Body of pancreas (tissue), 4 donors: ENCODE measurements at places on chromosomes 3 and 15. TPM values are rescaled to one million over a fixed set of nuclear protein-coding genes. Genes with fewer than 3 reads are reported as not detected.
A peak's percentile ranks its signal among the peaks of the same experiment; 100 is the strongest.

- H3K36me3 ChIP-seq: peaks cover 23% of the 10 kb centered on the region
- no peaks in the 10 kb centered on the region for H3K27me3 ChIP-seq
- DNase-seq: no peak
- H3K27ac ChIP-seq: no peak overlapping the region
- no peak overlapping the region for H3K4me3 ChIP-seq
- H3K4me1 ChIP-seq: peaks cover 30% of the 10 kb centered on the region
These were observed 63.4 kb downstream of the RGMA start for GRCh38 chr15:93025625-93025982.

GRCh38 chr3:129317014-129317771 is 38.5 kb downstream of the HMCES start:
- peak overlapping the region; percentile 74 for H3K27ac ChIP-seq
- no peaks in the 10 kb centered on the region for H3K36me3 ChIP-seq
- peak overlapping the region; percentile 82 for H3K4me3 ChIP-seq
- H3K4me1 ChIP-seq: peaks cover 28% of the 10 kb centered on the region

ZNF80 gene
- not detected for total RNA-seq

ACOX2 gene
- total RNA-seq: 5.9 TPM

GRCh38 chr15:30042556-30042955 is 40.2 kb upstream of the GOLGA8J start:
- H3K4me3 ChIP-seq: no peak overlapping the region
- peaks cover 13% of the 10 kb centered on the region for H3K4me1 ChIP-seq
- H3K27me3 ChIP-seq: no peaks in the 10 kb centered on the region
- H3K36me3 ChIP-seq: no peaks in the 10 kb centered on the region
- H3K27ac ChIP-seq: no peak overlapping the region

- DNase-seq: no peak
- H3K27ac ChIP-seq: no peak overlapping the region
- no peaks in the 10 kb centered on the region for H3K36me3 ChIP-seq
These were observed 12.7 kb downstream of the LCMT2 start for GRCh38 chr15:43317566-43318184.

ATP13A4 gene
- 7.9 TPM for total RNA-seq

TTLL13 gene
- not detected for total RNA-seq

THRB gene
- total RNA-seq: 6.7 TPM

DNA sequence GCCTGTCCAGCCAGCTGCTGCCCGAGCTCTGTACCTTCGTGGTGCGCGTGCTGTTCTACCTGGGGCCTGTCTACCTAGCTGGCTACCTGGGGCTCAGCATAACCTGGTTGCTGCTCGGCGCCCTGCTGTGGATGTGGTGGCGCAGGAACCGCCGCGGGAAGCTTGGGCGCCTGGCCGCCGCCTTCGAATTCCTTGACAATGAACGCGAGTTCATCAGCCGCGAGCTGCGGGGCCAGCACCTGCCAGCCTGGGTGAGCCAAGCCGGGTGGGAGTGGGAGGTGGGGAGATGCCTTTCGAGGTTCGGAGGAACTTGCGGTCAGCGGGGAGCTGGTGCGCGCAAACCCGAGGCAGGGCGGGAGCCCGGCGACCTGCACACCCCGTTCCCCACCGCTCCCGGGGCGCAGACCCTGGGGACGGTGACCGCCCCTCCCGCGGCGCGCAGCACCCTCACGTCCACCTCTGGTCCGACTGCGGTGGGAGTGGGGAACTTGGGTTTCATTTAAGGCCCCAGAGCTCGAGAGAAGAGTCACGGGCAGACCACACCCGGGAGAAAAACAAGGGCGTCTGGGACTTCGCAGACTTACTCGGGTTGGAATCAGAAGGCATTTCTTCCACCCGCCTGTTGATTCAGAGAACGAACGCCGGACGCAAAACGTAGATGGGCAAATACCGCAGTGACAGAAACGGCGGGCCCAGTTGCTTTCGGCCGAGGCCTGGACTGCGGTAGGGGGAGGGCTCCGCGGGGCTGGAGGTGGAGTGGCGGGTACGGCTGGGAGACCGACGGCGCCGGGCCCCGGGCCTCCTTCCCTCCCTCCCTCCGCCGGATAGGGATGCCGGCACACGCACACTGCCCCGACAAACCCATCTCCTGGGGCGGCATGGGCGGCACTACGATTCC is 708 bp downstream of the ESYT3 start:
- no peaks in the 10 kb centered on the region for H3K27me3 ChIP-seq
- peaks cover 22% of the 10 kb centered on the region for H3K4me1 ChIP-seq
- H3K36me3 ChIP-seq: no peaks in the 10 kb centered on the region
- H3K27ac ChIP-seq: no peak overlapping the region
- peak; percentile 30 for DNase-seq

CHRNA3 gene
- 0.52 TPM for total RNA-seq

DNA sequence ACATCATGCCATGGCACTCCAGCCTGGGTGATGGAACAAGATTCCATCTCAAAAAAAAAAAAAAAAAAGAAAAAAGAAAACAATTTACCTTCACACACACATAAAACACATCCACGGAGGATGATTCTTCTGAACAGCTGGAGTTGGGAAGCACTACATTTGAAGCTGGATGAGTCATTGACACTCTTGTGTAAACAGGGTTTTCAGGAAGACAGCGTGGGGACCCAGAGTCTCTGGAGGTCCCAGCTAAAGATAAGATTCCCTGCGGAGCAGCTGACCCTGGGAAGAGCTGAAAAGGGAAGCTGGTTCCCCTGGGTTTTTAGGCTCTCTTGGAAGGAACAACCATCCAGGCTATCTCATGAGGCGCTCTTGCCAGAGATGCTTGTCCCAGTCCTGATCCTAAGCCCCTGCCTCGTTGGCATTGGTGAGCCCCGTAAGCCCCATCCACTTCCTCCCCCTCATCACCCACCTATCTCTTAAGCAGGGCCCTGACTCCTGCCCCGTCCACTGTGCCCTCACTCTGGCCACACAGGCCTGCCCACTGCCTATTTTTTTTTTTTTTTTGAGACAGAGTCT is 32.0 kb upstream of the FURIN start:
- H3K27me3 ChIP-seq: no peaks in the 10 kb centered on the region
- H3K27ac ChIP-seq: no peak overlapping the region
- no peaks in the 10 kb centered on the region for H3K4me1 ChIP-seq
- no peaks in the 10 kb centered on the region for H3K36me3 ChIP-seq

- peaks cover 15% of the 10 kb centered on the region for H3K4me1 ChIP-seq
- H3K4me3 ChIP-seq: no peak overlapping the region
- H3K27ac ChIP-seq: no peak overlapping the region
- no peaks in the 10 kb centered on the region for H3K27me3 ChIP-seq
These were observed 35.6 kb upstream of the FAM107A start for GRCh38 chr3:58612830-58613229.

GRCh38 chr15:70488002-70488605 is 275.3 kb downstream of the UACA start:
- no peaks in the 10 kb centered on the region for H3K36me3 ChIP-seq
- no peaks in the 10 kb centered on the region for H3K27me3 ChIP-seq
- no peak overlapping the region for H3K27ac ChIP-seq
- no peak overlapping the region for H3K4me3 ChIP-seq
- H3K4me1 ChIP-seq: no peaks in the 10 kb centered on the region
- peak; percentile 77 for DNase-seq

DNA sequence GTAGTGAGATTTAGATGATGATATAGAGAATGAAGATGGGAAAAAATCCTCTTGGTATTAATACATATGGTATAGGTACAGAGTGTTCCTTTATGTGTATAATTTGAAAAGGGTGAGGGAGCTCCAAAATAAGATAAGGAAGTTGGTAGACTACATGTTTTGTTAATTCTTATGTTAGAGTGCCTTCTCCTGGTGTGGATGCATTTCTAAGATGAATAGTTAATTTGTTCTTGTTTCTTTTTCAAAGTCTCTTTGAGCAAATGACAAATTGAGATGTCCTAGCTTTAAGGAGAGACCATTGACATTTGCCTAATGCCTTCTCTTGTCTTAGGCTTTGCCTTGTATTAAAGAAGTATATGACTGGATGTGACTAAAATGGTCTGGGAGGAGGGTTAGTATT is 34.1 kb downstream of the AKAP13 start:
- H3K27me3 ChIP-seq: no peaks in the 10 kb centered on the region
- no peaks in the 10 kb centered on the region for H3K36me3 ChIP-seq
- no peak for DNase-seq
- H3K4me1 ChIP-seq: peaks cover 41% of the 10 kb centered on the region
- peak overlapping the region; percentile 26 for H3K27ac ChIP-seq

GRCh38 chr3:129597087-129597999 is 9.1 kb downstream of the PLXND1 start:
- no peaks in the 10 kb centered on the region for H3K27me3 ChIP-seq
- H3K4me1 ChIP-seq: peaks cover 58% of the 10 kb centered on the region
- no peak overlapping the region for H3K4me3 ChIP-seq

ANXA2 gene
- total RNA-seq: 341 TPM

DNA sequence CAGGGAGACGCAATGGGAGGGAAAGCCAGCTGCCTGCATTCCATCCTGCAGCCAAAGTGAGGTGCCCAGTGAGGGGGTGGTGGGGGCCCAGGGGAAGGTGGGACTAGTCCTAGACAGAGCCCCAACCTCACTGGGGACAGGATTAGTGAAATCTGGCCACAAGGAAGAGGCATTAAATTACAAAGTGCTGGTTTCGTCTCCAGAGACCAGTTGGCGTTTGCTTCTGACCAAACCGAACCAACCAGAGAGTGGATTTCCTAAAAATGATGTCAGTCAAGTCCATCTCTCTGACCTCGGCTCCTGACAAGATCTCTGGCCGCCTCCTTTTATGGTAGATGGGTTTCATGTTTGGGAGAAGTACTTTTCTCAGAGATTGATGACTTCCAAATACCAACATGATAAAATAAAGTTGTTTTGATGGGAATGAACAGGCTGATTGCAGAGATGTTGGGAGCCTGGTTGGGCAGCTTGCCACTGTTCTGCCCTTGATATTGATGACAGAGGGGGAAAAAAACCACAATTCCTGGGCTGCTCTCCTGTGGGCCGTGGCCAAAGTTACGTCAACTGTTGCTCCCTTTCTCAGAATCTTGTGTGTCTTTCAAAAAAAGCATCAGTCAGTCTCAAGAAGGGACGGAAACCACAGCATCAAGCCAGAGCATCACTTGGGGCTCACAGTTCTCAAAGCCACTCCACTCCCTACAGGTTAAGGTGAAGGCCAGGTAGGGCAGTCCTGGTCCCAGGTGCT is 24.6 kb downstream of the ITGA11 start:
- no peak overlapping the region for H3K27ac ChIP-seq
- no peaks in the 10 kb centered on the region for H3K36me3 ChIP-seq
- DNase-seq: no peak
- H3K27me3 ChIP-seq: no peaks in the 10 kb centered on the region
- no peaks in the 10 kb centered on the region for H3K4me1 ChIP-seq
- H3K4me3 ChIP-seq: no peak overlapping the region

GRCh38 chr3:170259907-170260306 is 37.7 kb downstream of the PRKCI start:
- no peak overlapping the region for H3K4me3 ChIP-seq
- peaks cover 3% of the 10 kb centered on the region for H3K36me3 ChIP-seq
- H3K27me3 ChIP-seq: no peaks in the 10 kb centered on the region
- H3K4me1 ChIP-seq: no peaks in the 10 kb centered on the region
- H3K27ac ChIP-seq: no peak overlapping the region

GRCh38 chr3:177646749-177647148 is 449.5 kb upstream of the TBL1XR1 start:
- no peaks in the 10 kb centered on the region for H3K36me3 ChIP-seq
- H3K27me3 ChIP-seq: no peaks in the 10 kb centered on the region
- no peaks in the 10 kb centered on the region for H3K4me1 ChIP-seq
- H3K27ac ChIP-seq: no peak overlapping the region
- no peak for DNase-seq

CKMT1A gene
- not detected for total RNA-seq

GRCh38 chr3:21310891-21311290 is 440.1 kb downstream of the ZNF385D start:
- no peak for DNase-seq
- H3K36me3 ChIP-seq: no peaks in the 10 kb centered on the region
- no peak overlapping the region for H3K27ac ChIP-seq
- H3K4me1 ChIP-seq: no peaks in the 10 kb centered on the region
- no peaks in the 10 kb centered on the region for H3K27me3 ChIP-seq

DNA sequence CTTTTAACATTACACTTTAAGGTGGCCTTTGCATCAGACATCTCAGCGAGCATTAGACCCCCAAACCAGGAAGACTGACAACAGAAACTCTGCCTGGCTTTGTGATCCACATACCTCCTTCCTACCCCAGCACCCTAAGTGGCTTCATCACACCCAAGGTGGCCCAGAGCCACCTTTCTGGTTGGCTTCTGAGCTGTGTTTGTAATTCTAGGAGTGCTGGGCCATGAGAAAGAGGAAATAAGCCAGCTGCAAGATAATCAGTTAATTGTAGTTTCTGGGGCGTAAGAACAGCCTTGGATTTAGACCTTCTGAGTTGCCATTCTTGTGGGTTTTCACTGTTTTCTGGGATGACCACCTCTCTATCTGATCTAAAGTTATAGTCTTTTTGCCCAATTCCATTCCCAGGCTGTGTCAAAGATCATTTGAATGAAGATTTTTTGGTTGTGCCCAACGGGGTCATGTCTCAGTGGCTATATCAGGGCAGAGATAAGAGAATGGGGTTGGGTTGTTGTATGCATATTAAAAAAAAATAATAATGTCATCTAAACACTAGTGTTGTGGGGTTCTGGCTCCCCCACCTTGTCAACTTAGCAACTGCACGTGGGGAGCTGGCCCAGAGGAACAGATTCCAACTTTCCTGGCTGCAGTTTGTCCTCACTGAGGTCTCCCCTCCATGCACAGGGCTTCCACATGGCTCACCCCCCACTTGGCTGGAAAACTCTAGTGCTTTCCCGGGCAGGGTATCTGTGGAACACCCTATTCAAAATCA is 234.8 kb upstream of the WNT5A start:
- H3K4me3 ChIP-seq: no peak overlapping the region
- no peaks in the 10 kb centered on the region for H3K27me3 ChIP-seq
- peak; percentile 46 for DNase-seq
- no peaks in the 10 kb centered on the region for H3K36me3 ChIP-seq
- H3K27ac ChIP-seq: no peak overlapping the region

DNA sequence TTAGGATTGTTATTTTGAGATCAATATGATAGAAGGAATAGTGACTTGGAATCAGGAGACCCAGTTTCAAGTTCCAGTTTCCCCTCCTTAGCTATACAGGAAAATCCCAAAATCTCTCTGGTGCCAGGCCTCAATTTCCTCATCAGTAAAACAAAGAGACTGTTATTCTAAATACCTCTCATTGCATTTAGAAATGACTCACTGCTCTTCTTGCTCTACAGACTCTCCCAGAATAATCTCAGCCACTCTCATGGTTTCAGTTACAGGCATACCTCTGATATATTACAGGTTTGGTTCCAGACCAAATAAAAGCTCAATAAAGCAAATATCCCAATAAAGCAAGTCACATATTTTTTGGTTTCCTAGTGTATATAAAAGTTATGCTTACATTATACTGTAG is 28.3 kb downstream of the IMPG2 start:
- H3K36me3 ChIP-seq: no peaks in the 10 kb centered on the region
- H3K4me3 ChIP-seq: no peak overlapping the region
- no peaks in the 10 kb centered on the region for H3K27me3 ChIP-seq
- no peaks in the 10 kb centered on the region for H3K4me1 ChIP-seq
- no peak overlapping the region for H3K27ac ChIP-seq
- DNase-seq: no peak

GRCh38 chr3:116579840-116580239 is 129.7 kb upstream of the TUSC7 start:
- H3K27ac ChIP-seq: no peak overlapping the region
- DNase-seq: no peak
- H3K4me3 ChIP-seq: no peak overlapping the region
- H3K36me3 ChIP-seq: no peaks in the 10 kb centered on the region
- H3K27me3 ChIP-seq: no peaks in the 10 kb centered on the region
- H3K4me1 ChIP-seq: no peaks in the 10 kb centered on the region

- no peaks in the 10 kb centered on the region for H3K27me3 ChIP-seq
- no peak overlapping the region for H3K27ac ChIP-seq
- no peaks in the 10 kb centered on the region for H3K36me3 ChIP-seq
- no peak for DNase-seq
- H3K4me3 ChIP-seq: no peak overlapping the region
These were observed 69.1 kb downstream of the DCLK3 start for GRCh38 chr3:36695113-36695768.

- H3K27me3 ChIP-seq: no peaks in the 10 kb centered on the region
- no peak for DNase-seq
- H3K27ac ChIP-seq: no peak overlapping the region
- H3K4me1 ChIP-seq: no peaks in the 10 kb centered on the region
These were observed 52.4 kb downstream of the CDC25A start for GRCh38 chr3:48135552-48136495.
